ENCODE measurements at places on chromosomes 3 and 15.

GRCh38 chr15:48696627-48697312, 51.3 kb upstream of the FBN1 start:
- no peak for DNase-seq

GRCh38 chr15:92886042-92886537, 14.0 kb upstream of the CHD2 start:
- no peak for DNase-seq

- DNase-seq: no peak
These were observed 4.6 kb upstream of the SLC4A7 start for GRCh38 chr3:27488821-27489220.

GRCh38 chr3:119559441-119559963, at the start of gene CD80:
Gene CD80, minus strand, starts transcription at chr3:119559614. Its CDS starts 1,886 bp downstream, at chr3:119557728.
- no peak for DNase-seq

- DNase-seq: no peak
These were observed 165.5 kb downstream of the IL5RA start for GRCh38 chr3:2944628-2945027.

GRCh38 chr15:66169023-66169422, 84.5 kb downstream of the MEGF11 start:
- DNase-seq: no peak

DNA sequence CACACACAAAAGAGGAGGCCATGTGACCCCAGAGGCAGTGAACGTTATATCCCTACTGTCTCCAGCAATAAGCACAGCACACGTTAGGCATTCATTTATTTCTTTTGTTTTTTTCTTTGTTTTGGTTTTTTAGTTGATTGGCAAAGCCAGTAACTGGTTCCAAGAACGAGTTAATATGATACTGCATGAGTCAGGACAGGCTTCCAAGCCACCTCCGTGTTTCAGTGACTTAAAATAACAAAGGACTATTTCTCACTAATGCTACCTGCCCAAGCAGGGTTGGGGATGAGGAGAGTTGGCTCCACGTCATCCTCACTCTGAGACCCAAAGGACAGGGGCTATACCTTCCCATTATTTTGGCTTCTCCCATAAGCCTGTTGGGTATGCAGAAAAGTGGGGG, 130.5 kb downstream of the ST8SIA2 start:
- DNase-seq: no peak

- DNase-seq: no peak
These were observed 60.9 kb downstream of the UMPS start for GRCh38 chr3:124791142-124791541.

GRCh38 chr3:32872487-32873382, 54.9 kb downstream of the TRIM71 start:
- no peak for DNase-seq

- no peak for DNase-seq
These were observed 3.5 kb downstream of the TBL1XR1 start for GRCh38 chr3:177193688-177194268.

DNA sequence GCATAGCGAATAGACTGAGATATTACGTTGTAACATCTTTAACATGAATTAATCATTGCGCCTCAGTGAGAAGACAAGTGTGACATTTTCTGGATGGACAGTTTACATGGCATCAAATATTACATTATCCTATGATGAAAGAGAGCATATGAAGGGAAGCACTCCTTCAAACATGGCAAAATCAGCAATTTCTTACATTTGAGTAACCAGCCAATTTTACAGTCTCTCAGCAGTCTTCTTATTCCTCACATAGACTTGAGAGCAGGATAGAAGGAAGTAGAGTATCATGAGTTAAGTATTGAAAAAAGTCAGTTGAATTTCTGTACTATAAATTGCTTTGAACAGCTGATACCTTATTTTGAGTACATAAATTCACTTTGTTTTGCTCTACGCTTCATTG, 38.9 kb downstream of the FANCI start:
- no peak for DNase-seq

DNA sequence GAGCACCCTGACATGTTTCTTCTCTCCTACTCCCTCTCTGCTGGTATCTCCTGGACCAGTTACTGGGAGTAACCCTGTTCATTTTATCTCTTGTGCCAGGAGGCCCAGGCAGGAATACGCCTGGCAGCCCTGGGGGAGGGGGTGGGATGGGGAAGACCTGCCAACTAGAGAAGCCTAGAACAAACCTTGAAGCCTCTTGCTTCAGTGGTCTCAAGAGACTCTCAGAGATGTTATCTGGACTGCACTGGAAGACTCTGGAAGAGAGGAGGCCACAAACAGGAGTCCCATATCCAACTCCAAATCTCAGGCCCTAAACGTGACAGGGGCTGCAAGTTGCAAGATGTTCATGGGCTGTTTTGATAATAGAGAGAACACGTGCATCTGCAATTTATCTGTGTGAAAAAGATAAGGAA, at the start of gene EPB42:
EPB42 (minus strand) TSS at position 28 of the 413 bp plus-strand sequence. CDS start 193 bp downstream, outside the sequence.
- no peak for DNase-seq

DNA sequence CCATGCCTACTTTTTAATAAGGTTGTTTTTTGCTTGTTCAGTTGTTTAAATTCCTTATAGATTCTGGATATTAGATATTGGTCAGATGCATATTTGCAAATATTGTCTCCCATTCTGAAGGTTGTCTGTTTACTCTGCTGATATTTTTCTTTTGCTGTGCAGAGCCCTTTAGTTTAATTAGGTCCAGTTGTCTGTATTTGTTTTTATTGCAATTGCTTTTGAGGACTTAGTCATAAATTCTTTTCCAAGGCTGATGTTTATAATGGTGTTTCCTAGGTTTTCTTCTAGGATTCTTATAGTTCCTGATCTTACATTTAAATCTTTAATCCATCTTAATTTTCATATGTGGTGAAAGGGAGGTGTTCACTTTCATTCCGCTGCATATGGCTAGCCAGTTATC, 77.4 kb downstream of the PTPRG start:
- DNase-seq: no peak

DNA sequence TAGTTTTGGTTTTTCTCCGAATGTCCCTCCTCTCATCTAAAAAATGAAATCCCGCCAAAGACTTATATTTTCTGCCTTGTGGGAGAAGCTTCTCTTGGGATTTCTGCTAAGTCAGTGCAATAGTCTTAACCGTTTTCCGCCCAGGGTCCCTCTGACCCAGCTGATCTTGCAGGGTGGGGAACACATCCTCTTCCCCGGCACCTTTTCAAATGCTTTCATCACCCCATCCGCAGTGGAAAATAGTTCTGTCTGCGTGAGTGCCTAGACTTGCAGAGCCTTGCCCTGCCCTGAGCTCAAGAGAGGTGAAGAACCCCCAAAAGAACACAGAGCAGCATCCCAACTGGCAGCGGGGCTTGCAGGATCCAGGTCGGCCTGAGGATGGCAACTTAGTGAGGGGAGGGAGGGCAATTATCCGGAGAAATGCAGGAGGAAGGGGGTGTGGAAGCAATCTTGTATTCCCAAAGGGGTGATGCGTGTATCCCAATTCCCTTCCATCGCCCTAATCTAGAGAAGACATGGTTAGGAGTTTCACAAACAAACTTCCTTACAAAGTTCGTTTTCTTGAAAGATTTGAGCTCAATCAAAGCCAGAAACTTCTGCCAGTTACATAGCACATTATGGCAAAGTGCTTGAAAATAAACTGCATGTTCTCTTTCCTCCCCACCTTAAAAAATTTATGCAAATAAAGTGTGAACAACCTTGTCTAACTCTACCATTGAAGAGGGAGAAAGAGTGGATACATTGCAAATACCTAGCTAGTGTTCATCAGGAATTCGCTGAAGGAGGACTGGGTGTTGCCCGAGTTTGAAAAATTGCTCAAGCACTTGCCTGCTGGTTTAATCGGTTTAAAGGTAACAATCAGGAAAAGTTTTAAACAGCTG, 79.9 kb downstream of the NR2F2 start:
- no peak for DNase-seq

- no peak for DNase-seq
These were observed 520 bp downstream of the TMEM42 start for GRCh38 chr3:44862226-44862637.

DNA sequence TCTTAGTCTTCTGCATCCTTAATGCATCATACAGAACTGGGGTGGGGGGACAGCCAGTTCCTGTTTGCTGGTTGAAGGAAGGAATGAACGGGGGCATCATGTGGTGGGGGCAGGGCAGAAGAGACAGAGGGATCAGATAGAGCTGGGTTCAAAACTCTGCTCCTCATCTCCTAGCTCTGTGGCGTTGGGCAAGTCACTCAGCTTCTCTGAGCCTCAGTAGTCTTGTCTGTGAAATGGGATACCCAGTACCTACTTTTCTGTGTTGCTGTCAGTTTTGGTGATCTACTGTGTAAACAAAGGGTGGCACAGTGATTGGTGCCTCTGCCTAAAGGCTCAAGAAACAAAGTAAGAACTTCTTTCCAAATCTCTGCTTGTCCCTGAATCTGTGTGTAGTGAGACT, 36.3 kb downstream of the RHCG start:
- no peak for DNase-seq

GRCh38 chr3:24648063-24648462, 153.4 kb upstream of the THRB start:
- DNase-seq: no peak

DNA sequence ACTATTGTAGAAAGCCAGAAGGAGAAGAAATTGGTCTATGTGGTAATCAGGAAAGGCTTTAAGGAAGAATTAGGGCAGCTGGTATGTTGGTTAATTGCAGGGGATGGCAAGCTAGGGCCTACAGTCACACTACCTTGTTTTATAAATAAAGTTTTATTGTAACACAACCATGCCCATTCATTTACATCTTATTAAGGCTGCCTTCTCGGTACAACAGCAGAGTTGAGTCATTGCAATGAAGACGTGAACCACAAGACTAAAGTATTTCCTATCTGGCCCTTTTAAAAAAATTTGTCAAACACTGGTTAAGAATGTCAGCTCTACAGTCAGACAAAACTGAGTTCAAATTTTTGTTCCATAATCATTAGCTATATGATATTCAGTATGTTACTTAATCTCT, 8.3 kb downstream of the SERPINI1 start:
- no peak for DNase-seq

DNA sequence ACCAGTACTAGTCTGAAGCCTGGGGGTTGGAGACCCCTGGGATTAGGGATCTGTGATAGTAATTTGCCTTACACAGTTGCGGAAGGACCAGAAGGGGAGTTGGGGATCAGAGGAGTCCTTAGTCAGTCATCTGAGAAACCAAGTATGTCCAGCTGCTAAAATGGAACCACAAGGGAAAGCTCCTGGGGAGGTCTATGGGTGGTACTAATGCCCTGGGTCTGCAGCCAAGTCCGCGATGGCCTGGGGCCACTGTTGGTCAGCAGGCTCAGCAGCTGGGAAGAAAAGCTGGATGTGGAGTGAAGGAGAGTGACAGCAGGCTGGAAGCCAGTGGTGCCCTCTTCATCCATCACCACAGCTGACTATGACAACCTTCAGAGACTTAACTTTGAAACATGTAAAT, 2.2 kb upstream of the ANKDD1A start:
- DNase-seq: no peak

DNA sequence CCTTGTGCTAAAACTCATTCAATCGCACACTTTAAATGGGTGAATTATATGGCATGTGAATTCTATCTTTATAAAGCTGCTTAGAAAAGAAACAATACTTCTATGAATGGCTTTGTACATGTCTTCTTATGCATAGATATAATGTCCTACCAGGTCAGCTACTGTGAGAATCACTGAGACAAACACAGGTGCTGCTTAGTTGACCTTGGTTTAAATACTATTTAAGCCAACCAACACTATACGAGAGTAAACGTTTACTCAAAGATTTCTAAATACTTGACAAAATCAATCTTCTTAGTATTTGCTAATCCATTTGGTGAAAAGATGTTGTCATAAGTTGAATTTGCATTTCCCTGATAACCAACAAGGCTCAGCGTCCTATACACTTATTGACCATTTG, 260.3 kb downstream of the ADAMTS17 start:
- DNase-seq: no peak

DNA sequence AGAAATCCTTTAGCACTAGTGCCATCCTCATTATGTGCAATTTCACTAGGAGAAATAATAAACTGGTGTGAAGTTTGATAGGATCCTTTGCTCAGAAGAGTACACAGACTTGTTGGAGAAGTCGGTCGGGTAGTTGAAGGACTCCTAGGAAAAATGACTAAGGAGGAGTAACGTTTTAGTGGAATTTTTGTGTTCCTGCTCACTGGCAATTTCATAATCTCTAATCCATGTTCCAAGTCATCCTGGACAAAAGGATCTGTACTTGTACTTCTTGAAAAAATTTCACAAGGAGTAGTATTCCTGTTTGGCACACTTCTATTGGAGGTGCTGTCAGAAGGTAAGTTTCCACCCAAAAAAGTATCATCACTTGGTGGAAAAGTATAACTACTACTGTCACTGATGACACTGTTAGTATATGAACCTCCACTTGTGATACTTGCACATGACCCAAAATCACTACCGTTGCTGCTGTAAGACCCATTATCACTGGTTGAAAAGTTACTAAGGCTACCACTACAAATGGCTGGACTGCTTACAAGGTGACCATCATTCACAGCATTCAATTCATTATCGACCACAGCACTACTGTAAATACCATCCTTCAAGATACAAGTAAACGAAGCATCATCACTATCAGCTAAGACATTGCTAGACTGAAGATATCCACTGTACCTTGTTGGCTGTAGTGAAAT, 77.4 kb downstream of the NEDD4 start:
- no peak for DNase-seq

- no peak for DNase-seq
These were observed 27.3 kb upstream of the PRTG start for GRCh38 chr15:55770261-55770660.

- peak; percentile 26 for DNase-seq
These were observed 624 bp downstream of the AKAP13 start for GRCh38 chr15:85380812-85381642.

GRCh38 chr3:156676768-156677479, 2.5 kb downstream of the TIPARP start:
- no peak for DNase-seq

GRCh38 chr3:67564008-67564407, 90.4 kb downstream of the SUCLG2 start:
- DNase-seq: no peak

- DNase-seq: no peak
These were observed 508.7 kb downstream of the AGBL1 start for GRCh38 chr15:86588413-86588812.

DNA sequence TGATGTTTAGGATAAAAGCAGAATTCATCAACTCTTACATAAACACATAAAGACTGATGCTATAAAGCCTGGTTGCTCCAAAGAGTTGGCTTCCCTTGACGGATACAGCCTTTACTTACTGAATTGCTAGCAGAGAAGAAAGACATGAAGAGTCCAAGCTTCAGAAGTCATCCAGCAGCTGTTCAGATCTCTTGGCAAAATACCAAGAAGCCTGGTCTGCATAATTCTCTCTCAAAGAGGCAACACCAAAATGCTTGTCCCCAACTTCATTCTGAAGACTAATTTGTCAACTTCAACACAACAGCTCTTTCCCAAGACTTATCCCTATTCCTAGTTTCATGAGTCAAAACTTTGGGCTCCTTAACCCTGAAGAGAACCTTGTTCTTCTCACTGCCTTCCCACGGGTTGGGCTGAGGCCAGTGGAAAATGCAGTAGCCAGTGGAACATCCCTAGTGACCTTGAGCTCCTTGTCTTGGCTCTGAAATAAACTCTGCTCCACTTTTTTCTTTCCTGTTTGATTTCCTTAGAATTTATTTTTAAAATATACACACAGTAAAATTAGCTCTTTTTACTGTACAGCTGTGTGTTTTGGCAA, 119.2 kb upstream of the THBS1 start:
- DNase-seq: no peak

Measured in stimulated activated CD4-positive, alpha-beta T cell treated with anti-CD3 and anti-CD28 coated beads, TNF-alpha, amount 100 ng/mL, for 1 hour (primary cell).